ENCODE measurements at places on chromosomes 5 and 9.

GRCh38 chr5:142720641-142721271 is 34.9 kb upstream of the FGF1 start:
- DNase-seq: peak; percentile 33

DNA sequence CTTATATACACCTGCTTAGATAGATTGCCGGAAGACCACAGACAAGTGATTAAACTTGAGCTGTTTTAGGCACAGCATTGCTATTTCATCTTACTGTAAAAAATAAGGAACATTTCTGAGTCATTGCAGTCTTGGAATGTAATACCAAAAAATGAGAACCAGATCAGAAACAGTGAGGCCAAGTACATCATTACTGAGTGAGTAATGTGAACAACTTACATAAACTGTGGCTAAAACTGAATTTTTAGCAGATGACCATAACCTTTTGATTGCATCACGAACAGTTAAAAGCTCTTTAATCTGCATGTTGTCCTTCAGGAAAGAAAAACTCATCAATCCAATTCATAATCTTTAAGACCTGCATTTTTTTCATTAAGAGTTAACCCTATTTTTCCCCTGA is 157.1 kb upstream of the FGF10 start:
- DNase-seq: no peak

- DNase-seq: no peak
Measured at GRCh38 chr5:81147011-81147885, 85.9 kb upstream of the CKMT2 start.

DNA sequence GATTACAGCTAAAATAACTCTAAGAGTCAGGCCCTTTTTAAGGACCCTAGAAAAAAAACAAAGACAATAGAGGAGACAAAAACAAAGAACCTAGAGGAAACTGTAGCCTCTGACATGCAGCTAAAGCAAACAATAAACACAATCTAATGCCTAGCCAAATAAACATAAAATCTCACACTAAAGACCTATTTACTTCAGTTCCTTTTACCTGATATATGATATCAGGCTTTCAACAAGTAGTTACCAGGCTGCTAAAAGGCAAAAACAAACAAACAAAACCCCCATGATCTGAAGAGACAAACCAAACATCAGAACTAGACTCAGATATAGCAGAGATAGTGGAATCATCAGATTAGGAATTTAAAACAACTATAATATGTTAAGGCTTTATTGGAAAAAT is 226.5 kb upstream of the POU5F2 start:
- no peak for DNase-seq

- DNase-seq: no peak
Measured at GRCh38 chr5:163826201-163826600, 320.8 kb downstream of the MAT2B start.

DNA sequence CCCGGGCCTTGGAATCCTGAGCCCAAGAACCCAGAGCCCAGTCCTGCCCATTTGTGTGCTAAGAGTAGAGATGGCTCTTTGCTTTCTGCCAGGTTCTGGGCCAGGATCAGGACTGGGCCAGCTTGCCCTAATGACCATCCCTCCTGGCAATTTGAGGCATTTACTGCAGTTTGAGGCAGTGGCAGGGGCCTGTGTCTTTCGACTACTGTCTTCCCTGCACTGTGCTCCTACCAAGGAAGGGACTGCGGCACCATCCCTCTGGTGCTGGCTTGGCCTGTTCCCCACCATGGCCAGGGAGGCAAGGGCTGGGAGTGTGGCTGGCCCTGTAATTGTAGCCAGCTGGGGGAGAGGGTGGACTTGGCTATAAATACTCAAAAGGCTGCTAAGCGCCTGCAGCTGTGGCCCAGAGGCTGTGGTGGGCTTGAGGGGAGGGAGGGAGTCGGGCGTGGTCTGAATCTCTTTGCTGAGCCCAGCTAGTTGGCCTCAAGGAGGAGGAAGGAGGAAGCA is 4.6 kb downstream of the ENHO start:
- no peak for DNase-seq

GRCh38 chr5:180494510-180495181 is 467 bp downstream of the CNOT6 start:
- DNase-seq: no peak

GRCh38 chr9:94182532-94182931 is 76.6 kb upstream of the ZNF169 start:
- DNase-seq: no peak

DNA sequence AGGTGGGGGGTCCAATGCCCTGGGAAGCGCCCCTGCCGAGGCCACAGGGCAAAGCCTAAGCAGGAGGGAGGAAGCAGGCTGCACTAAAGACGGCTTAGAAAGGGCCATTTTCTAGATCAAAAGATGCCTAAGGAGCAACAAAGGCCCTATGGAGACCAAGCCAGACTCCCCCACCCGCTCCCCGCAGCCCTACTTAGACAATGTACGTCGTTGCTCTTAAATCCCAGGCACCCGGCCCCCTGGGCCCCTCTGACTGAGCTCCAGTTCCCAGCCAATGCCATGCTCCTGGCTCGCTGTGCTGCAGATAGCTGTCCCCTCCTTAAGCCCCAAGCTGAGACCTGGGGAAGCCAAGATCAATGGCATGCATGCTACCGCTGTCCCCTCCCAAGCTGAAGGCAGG is 10.3 kb downstream of the IPPK start:
- no peak for DNase-seq

DNA sequence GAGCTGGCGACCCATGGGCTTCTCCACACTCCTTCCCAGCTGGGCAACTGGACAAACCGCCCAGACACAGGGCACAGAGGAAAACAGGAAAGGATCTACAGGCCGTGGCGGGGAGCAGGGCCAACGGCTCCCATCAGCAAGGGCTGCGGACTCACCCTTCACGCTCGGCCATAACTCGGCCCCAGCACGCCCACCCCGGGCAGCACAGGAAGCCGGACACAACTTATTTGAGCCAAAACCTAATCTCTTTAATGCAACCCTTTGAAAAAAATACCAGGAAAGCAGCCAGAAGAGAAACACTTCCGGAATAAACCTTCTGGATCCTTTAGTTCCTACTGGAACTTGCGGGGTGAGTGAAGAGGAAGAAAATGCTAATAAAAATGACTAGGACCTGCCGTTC is 59.9 kb downstream of the VAV2 start:
- DNase-seq: no peak

DNA sequence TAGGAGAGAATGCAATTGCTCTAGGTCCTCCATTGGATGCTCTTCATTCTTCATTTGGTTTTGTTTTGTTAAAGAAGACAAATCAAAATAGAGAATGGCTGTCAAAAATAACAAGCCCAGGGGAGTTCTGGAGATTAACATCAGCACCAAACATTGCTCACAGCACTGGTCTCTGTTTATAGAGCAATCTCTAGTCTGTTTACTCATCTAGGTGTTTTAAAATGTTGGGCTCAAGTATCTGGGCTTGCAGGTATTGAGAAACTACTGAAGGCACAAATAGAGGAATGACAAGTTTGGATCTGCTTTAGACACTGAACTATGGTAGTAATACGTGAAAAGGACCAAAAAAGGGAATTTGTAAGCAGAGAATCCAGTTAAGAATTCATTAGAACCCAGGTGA is 77.0 kb upstream of the TMC1 start:
- no peak for DNase-seq

GRCh38 chr5:74337254-74337983 is 303.1 kb downstream of the ENC1 start:
- DNase-seq: no peak

GRCh38 chr5:169563369-169563768 is 20.2 kb upstream of the SPDL1 start:
- DNase-seq: no peak

DNA sequence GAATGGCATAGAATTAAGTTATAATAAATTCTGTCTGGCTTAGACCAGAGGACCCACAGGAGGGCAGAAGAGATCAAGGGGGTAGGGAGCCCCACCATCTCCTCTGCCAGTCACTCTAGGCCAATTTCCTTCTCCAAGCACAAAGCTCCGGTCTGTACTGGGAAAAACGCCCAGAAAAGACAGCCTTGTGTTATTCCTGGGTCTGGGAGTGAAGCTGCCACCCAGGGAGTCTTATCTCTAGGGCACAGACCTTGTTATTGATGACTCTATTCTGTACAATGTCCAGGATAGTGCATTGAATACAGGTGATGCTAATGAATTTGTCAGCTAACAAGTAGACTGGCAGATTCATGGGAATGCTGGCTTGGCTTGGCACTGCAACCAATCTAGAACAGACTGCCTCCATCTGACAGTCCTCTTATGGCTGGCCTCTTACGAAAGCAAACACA is 60.7 kb downstream of the MED27 start:
- DNase-seq: no peak

GRCh38 chr9:89628601-89629000 is 23.8 kb downstream of the GADD45G start:
- no peak for DNase-seq

DNA sequence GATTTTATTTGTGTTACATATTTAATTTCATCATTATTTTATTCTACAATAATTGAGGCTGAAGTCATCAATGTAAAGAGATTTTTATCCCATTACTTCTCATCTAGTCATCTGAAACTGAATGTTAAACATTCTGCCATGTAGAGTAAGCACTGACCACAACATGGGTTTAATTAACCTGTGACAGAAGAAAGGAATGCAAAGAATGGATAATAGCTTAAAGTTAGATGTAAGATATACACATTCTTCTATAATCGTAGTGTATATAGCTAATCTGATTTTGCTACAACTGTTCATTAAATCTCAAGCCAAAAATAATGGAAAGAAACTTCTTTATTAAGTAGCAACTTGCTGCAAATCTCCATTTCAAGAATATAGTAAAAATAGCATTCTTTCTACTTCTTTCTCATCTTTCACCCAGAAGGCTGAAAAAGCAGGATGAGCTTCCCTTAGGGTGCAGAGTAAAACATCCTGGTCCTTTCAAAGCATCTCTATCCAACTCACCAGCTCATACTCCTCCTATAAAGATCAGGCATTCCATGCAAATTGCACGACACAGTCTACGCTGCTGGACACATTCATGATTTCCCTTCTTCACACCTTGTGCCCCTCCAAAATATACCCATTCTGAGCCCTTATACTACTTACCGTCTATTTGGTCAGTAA is 115.2 kb downstream of the EFNA5 start:
- no peak for DNase-seq
